ENCODE measurements at places on chromosomes 1 and 21.

DNA sequence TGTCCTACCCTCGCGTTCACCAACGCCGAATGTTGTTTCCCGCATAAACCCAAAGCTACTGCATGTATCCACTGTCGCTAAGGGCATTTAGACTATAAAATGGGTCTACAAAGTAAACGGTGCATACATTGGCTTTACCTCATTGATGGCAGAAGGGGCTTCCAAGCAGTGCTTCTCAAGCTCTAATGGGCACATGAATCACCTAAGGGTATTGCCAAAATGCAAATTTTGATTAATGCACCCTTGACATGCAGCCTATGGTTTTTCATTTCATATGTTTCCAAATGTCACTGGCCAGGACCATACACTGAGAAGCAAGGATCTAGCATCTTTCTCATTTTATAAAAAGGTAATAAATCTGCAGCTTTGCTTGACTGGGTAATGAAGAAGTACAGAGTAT, 2.7 kb downstream of the OR6F1 start:
- DNase-seq: no peak

GRCh38 chr1:215290018-215290417, 207.5 kb downstream of the KCNK2 start:
- DNase-seq: no peak

DNA sequence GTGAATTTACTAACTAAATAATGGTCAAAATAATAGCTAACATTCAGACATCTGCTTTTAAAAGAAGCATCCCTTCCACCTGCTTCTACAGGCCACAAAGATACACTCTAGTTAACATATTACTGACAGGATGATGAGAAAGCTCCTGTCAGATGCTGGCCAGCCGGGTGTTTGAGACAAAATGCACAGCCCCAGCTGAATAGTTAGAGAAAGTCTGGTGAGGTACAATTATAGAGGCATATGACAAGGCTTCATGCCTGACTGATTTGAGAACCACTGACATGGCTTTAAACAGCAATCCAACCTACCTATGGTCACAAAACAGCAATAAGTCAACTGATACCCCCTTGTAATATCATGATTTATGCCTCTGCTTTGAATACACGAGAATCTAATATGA, 137.0 kb downstream of the DENND1B start:
- DNase-seq: no peak

DNA sequence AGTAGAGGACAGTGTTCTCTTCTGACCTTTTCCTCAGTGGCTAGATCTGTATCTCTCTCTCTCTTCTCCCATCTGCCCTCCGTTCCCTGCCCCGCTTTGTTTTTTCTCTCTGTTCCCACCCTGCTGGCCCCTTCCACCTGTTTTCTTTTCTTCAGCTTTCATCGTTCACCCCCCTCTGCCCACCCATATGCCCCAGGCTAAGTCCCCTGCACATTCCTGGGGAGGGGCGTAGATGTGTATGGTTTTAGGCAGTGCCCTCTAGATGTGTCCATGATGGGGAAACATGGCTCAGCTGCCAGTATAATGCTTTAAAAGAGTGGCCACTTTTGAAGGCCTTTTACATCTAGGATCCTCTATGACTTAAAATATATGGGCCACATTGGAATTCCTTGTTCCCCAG, 13.6 kb downstream of the S100A11 start:
- no peak for DNase-seq

DNA sequence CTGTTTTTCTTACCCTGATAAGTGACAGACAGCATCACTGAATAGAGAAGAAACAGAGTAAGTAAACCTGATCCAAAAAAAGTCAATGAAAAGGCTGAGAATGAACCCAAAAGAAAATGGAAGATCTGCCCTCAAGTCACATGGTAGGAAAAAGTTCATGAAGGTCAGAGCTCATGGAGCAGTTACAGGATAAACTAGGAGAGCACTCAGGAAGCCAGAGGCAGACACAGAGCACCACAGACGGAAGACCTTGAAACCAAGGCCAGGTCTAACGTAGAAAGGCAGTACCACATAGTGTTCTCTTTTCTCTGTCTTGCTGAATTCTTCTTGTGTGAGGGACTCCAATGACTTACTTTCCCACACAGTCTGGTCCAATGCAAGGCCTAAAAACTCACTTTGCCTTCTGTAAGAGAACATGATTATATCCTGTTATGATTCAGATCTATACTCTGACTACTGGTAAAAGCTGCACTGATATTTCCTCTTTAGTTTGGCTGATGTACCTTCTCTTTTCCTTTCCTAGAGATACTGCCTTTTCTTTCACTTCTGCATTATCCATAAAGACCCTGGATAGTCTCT, 40.8 kb downstream of the RTCA start:
- no peak for DNase-seq

DNA sequence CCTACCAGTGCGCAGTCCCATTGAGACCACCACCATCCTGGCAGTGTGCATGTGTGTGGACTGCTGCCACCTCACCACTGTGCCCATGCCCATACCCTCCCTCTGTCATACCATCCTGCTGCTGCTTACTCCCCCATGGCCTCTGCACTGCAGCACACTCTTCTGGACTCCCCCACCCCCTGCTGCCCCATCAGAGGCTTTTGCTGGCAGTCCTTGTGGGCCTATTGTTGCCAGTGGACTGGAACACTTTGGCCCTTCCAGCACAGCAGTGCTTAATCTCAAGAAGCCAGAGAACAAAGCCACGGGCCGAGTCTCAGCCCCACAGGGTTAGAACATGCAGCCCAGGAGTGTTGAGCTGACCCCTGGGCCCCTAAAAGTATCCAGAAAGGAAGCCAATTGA, 41.9 kb upstream of the IVNS1ABP start:
- DNase-seq: peak; percentile 32

- no peak for DNase-seq
Measured at GRCh38 chr21:18673789-18674188, 270.2 kb upstream of the TMPRSS15 start.

- no peak for DNase-seq
Measured at GRCh38 chr21:45075596-45076244, 1.3 kb downstream of the ADARB1 start.

GRCh38 chr1:47725000-47725473, 272.1 kb downstream of the TRABD2B start:
- DNase-seq: peak; percentile 64

DNA sequence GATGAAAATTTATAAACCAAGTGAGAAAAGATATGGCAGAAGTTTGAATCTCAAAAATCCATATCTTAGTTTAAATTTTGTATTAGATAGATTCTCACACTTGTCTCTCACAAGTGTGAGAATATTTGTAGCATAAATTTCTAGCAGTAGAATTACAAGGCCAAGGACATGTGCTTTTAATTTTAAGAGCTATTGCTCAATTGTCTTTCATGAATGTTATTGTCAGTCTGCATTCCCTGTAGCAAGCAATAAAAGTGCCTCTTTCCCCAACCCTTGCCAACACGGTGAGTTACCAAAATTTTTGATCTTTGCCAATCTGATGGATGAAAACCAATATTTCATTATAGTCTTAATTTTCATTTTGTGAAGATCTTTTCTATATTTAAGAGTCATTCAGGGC, 64.0 kb downstream of the CTH start:
- DNase-seq: no peak

GRCh38 chr1:109479901-109480300, 3.8 kb upstream of the ATXN7L2 start:
- no peak for DNase-seq

DNA sequence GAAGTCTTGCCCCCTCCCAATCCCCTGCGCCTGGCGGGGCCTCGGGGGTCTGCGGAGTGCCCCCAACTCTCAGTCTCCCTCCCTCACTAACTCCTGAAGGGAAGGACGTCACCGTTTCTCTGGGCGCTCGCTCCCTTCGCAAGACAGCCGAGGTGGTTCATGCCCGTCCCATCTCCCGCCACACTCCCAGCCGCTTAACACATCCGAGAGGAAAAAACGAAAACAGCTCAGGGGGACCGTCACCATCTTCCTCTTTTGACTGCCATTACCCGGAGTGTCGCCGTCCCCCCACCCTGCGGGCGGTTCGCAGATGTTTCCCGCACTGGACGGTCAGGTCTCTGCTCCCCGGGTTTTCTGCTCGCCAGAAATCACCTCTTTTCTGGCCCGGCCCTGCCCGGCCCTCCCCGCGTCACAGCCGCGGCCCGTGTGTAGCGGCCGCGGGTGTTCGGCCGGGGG, 532 bp downstream of the ERO1B start:
- peak; percentile 52 for DNase-seq

GRCh38 chr21:34857122-34857713, 188.4 kb downstream of the CLIC6 start:
- no peak for DNase-seq

DNA sequence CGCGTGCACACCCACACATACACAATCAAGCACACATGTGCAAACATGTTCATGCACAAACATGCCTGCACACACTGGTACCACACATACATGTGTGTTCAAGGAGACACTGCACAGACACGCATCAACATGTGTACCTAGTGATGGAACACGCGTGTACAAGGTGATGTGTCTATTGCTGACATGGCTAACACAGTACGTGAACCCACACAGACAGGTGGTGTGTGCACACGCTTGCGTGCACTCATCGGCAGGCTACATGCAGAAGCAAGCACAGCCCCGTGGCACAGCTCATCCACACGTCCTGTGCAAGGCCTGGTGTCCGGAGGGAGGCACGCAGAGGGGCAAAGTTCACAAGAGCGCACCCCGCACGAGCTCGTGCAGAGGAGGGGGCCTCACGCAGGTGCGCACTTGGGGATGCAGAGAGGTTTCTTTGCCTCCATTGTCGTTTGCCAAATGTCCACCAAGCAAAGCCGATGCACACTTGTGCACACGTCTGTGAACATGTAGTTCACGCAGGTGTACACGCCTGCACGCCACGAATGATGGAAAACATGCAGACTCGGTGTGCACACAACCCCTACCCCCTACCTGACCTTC, 969 bp downstream of the ACAP3 start:
- DNase-seq: no peak

DNA sequence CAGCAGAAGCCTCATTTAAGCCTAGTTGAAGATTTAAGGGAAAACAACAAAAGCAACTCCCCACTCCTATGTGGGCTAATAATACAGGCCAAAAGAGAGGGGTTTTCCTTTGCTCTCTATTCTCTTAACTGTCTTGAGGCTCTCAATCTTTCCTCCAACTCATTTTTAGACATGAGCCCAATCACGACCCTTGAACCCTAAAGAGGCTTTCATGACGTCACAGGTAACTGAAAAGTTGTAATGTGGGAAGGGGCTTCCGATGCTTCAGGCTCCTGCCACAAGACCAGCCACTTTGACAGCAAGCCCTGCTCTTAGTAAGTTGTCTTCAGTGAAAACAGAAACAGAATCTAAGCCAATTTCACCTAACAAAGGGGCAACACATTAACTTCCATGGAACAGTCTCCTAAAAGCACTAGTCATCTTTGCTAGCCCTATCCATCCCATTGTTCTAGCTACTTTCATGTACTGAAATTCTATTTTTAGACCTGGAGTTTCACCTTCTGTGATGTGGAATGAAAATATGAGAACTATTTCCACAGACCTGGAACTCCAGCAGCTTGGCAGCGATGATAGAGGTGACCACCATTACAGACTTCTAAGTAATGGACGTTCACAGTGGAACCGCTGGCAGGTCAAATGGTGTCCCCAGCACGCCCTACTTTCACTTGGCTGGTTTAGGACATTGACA, 36.3 kb downstream of the GPR161 start:
- no peak for DNase-seq

- DNase-seq: peak; percentile 77
Measured at GRCh38 chr1:203592156-203592555, 34.5 kb upstream of the ATP2B4 start.

- DNase-seq: no peak
Measured at GRCh38 chr1:12630946-12631530, 12.8 kb upstream of the AADACL4 start.

DNA sequence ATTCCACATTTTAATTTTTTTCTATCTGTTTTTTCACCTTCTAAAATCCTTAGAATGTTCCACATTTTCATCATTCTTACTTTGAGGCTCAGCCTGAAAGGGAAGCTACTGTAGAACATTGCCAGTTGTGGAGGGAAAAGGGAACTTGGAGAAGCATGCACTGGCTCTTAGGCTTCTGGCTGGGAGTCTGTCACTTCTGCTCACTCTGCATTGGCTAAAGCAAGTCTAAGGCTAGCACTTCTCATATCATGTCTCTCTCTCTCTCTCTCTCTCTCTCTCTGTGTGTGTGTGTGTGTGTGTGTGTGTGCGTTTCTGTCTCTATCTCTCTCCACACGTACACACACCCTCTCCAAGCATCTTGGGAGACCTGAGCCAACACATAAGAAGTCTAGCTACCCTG, 49.6 kb upstream of the ADAR start:
- no peak for DNase-seq

DNA sequence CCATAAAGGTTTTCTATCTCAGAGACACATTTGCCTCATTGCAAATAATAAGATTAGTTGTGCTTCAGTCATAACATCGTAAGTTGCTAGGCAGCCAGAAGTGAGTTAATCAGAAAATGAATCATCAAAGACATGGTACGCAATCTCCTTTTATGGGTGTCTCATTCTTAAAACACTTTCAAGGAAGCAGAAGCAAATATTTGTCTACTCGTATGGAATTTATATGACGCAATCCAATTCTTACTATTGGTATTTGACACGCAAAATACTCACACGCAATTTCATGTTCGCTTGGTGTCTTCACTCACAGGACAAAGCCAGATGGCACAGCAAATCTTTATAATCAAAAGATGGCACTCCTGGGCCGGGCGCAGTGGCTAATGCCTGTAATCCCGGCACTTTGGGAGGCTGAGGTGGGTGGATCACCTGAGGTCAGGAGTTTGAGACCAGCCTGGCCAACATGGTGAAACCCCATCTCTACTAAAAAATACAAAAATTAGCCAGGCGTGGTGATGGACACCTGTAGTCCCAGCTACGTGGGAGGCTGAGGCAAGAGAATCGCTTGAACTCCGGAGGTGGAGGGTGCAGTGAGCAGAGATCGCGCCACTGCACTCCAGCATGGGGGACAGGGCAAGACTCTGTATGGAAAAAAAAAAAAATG, 56.4 kb downstream of the HLCS start:
- DNase-seq: no peak

GRCh38 chr1:215777370-215777925, 210.3 kb downstream of the KCTD3 start:
- no peak for DNase-seq

GRCh38 chr1:26581287-26581651, 51.7 kb downstream of the RPS6KA1 start:
- DNase-seq: no peak

GRCh38 chr21:38037416-38037815, 121.2 kb upstream of the KCNJ6 start:
- DNase-seq: no peak

- DNase-seq: no peak
Measured at GRCh38 chr21:38303300-38303699, 46.5 kb downstream of the KCNJ15 start.

Measured in neural progenitor cell (in vitro differentiated cells).